Ovary (tissue), 10 donors: ENCODE measurements at places on chromosomes 7 and 10. TPM values are rescaled to one million over a fixed set of nuclear protein-coding genes. Genes with fewer than 3 reads are reported as not detected.
A peak's percentile ranks its signal among the peaks of the same experiment; 100 is the strongest.

DNA sequence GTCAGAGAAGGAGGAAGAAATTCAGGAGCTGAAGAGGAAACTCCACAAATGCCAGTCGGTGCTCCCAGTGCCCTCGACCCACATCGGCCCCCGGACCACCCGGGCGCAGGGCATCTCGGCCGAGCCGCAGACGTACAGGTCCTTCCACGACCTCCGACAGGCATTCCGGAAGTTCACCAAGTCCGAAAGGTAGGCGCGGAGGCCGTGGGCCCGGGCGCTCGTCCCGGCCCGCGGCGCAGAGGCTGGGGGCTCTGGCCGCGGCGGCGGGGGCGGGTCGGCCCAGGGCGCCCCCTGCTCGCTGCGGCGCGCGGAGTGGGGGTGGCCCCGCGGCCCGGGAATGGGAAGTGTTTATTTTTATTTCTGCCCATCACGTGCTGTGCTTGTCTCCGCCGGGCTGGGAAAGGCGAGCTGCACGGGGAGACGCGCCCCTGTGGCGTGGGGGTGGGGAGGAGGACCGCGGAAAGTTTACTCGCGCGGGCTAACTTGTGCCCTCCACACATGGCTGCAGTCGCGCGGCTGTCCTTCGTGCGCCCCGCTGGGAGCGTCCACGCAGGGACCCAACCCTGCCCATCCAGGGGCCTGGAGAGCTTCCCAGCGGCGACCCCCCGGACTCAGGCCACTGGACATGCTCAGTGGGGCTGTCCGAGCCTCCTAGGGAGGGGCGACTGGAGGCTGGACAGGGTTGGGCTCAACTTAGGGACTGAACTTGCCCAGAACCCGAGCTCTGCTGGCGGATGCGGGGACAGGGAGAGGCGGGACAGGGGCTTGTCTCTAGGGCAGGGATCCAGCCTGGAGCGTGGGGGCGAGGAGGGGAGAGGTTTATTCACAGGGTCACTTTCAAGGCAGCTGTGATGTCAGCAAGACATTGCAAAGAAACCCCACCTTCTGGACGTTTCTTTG lies 82.6 kb upstream of the PRKG1 start:
- H3K4me1 ChIP-seq, result peaks cover 2% of the 10 kb centered on the region
- DNase-seq, result peak; percentile 53
- H3K36me3 ChIP-seq, result no peaks in the 10 kb centered on the region
- H3K27me3 ChIP-seq, result no peaks in the 10 kb centered on the region
- peak overlapping the region; percentile 62 for H3K27ac ChIP-seq
- H3K4me3 ChIP-seq, result peak overlapping the region; percentile 82

GRCh38 chr10:33249659-33250345 lies 84.7 kb downstream of the NRP1 start:
- peaks cover 2% of the 10 kb centered on the region for H3K4me1 ChIP-seq
- no peak overlapping the region for H3K27ac ChIP-seq
- DNase-seq, result no peak
- no peaks in the 10 kb centered on the region for H3K27me3 ChIP-seq

GRCh38 chr10:75071756-75072155 lies 39.7 kb upstream of the SAMD8 start:
- peaks cover 3% of the 10 kb centered on the region for H3K4me1 ChIP-seq
- H3K36me3 ChIP-seq, result no peaks in the 10 kb centered on the region
- H3K4me3 ChIP-seq, result no peak overlapping the region

DNA sequence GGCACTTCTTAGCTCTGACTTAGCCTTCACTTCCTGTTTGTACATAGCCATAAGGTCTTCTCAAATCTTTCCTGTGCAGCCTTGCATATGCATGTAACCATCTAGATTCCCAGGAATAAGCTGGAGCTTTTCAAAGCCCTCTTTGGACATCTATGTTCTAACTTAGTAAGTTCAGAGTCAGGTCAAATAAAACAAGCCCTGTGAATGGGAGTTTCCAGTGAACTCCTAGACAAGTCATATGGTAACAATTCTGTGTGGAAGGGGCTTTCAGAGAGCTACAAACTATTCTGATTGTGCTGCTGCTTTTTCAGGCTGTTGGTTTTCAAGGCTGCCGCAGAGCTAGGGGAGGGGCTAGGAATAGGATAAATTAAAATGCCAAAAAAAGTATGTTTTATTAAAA lies 208.4 kb upstream of the AKR1E2 start:
- H3K4me3 ChIP-seq, result no peak overlapping the region
- H3K36me3 ChIP-seq, result no peaks in the 10 kb centered on the region
- DNase-seq, result no peak
- H3K27ac ChIP-seq, result no peak overlapping the region
- H3K4me1 ChIP-seq, result no peaks in the 10 kb centered on the region
- no peaks in the 10 kb centered on the region for H3K27me3 ChIP-seq

- H3K36me3 ChIP-seq, result no peaks in the 10 kb centered on the region
- H3K4me1 ChIP-seq, result no peaks in the 10 kb centered on the region
- no peak overlapping the region for H3K27ac ChIP-seq
- DNase-seq, result no peak
- H3K4me3 ChIP-seq, result no peak overlapping the region
These were observed 18.7 kb downstream of the SEC24C start for GRCh38 chr10:73762915-73763314.

ZP3 gene
- total RNA-seq, result 3.1 TPM

EEPD1 gene
- total RNA-seq, result 7.6 TPM

TEX47 gene
- not detected for total RNA-seq

PLPP4 gene
- not detected for total RNA-seq

CDC14C gene
- total RNA-seq, result not detected
